Common myeloid progenitor, CD34-positive (primary cell): ENCODE measurements at places on chromosomes 3 and 15.

GRCh38 chr3:632571-633170, 436.1 kb downstream of the CHL1 start:
- DNase-seq = peak; percentile 42

DNA sequence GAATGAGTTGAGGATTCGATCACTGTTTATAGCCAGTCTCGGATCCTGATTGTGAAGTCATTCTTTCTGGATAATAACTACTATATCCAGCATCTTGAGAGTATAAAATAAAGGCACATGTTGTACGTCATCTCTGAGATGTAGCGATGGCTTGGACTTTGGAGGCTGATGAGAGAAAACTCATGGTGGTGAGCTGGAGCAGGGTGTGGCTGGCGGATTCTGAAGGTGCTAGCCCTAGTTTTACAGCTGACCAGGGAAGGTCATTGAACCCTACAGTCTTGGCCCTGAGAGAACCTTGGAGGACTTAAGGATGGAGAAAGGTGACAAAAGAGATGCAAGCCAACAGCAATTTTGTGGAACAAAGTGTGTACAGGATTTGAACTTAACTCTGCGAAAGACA, 153.8 kb downstream of the IGF1R start:
- no peak for DNase-seq

GRCh38 chr15:73046073-73046472, 6.2 kb upstream of the NEO1 start:
- DNase-seq = no peak

GRCh38 chr3:154875142-154875541, 205.0 kb upstream of the MME start:
- DNase-seq = no peak

DNA sequence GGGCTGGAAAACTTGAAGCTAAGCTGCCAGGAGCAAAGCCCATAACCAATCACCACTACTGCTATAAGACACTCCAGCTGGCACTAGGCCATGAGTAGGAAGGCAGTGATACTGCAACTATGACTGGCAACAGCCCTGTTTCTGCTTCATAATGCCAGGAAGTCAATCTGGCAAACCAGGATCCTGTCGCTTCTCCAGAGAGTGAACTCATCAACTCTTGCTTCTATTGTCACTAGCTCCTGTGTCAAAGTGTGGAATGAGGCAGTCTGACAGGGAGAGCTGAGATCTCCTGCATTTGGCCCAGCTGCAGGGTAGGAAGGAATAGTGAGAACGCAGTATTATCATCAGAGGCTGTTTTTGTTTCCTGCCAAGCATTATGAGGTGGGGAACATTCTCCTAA, 105.3 kb downstream of the CTNNB1 start:
- no peak for DNase-seq

GRCh38 chr15:29795610-29796009, 26.7 kb downstream of the TJP1 start:
- no peak for DNase-seq

DNA sequence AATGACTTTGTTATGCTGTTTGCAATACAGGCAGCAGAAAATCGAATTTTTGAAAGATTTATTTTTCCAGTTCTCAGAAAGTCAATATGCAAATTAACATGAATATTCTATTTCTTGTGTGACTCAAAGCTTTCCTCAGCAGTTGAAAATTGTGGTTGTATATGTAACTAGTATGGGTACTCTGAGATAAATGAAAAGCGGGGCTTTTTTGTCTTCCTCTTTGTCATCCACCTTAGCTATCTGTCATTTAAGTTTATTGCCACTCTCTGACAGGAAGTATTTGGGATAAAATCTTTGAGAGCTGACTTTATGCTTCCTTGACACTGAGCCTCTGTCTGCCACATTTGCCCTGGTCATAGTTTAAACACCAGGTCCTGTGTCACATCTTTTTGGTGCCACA, 91.5 kb downstream of the ATG7 start:
- DNase-seq = peak; percentile 13

DNA sequence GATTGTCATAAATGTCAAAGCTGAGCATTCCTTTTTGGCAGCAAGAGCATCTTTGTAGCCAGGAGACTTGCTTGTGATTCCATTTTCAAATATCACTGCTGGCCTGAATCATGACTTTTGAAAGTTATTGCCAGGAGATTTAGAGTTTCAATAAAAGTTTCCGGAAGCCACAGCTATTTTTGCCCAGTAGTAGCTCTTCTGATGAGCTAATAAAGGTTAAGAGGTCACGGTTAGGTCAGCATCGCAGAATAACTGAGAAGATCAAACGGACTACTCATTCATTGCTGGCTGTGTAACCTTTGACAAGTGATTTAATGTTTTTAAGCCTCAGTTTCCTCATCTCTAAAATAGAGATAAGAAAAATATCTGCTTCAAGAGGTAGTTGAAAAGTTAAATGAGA, 105.1 kb upstream of the ETV5 start:
- no peak for DNase-seq

DNA sequence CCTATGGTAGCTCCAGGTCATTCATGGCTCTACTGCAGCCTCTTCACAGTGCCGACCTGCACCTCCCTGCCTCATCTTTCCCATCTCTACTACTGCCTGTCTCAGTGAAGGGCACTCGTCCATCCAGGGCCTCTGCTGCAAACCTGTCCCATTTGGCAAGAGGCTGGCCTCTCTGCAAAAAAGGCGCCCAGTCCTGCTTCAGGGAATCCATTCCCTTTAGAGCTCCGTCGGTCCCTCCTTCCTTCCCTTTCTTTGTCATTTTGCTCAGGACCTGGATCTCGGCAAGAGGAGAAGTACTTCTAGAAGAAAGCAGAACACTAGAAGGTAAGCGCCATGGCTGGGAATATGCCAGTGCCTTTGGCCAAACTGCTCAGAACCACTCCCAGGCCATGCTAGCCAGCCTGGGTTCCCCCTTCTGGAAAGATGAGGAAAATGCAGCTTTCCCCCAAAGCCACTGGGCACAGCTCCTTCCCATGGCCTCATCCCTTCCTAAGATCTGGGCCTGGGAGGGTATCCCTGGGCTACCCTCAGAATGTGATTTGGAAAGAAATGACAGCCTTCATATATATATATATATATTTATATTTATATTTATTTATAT, 6.4 kb upstream of the ISL2 start:
- no peak for DNase-seq
